ENCODE measurements at places on chromosomes 11 and 22.

DNA sequence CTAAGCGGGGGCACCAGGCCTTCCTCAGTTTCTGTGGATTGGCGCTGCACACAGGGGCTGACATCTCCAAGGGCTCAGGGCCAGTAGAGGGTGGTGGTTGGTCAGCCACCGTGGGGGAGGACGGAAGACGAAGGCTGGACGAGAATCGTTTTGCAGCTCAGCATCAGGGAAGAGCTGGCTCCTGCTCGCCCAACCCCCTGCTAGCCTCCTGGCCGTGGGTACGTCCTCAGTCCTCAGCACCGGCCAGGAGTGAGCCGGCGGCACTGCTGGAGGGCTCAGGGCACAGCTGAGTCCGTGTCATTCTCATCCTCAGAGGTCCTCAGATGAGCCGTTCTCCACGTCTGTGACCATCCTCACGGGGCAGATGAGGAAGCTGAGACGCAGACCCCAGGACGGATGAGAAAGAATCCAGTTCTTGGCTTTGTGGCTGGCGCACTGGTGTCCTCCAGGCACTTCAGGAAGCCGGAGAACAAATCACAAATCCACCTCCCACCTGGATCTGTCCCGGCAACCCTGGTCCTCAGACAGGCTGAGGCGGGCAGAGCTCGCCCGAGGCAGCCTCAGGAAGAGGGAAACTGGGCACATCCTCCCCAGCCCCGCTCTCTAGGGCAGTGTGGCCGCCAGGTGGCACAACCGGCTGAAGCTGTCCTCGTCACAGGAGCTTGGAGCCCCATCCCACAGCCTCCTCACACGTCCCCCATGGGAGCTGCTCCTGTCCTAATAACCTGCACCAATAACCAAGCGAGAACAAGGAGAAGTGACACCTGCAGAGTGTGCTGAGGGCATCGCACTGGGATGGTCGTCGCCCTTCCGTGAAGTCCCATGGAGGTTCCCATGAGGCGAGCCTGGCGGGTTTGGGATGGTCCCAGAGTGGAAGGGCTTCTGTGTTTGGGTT is 393.7 kb downstream of the BRD1 start:
- no peak for DNase-seq

DNA sequence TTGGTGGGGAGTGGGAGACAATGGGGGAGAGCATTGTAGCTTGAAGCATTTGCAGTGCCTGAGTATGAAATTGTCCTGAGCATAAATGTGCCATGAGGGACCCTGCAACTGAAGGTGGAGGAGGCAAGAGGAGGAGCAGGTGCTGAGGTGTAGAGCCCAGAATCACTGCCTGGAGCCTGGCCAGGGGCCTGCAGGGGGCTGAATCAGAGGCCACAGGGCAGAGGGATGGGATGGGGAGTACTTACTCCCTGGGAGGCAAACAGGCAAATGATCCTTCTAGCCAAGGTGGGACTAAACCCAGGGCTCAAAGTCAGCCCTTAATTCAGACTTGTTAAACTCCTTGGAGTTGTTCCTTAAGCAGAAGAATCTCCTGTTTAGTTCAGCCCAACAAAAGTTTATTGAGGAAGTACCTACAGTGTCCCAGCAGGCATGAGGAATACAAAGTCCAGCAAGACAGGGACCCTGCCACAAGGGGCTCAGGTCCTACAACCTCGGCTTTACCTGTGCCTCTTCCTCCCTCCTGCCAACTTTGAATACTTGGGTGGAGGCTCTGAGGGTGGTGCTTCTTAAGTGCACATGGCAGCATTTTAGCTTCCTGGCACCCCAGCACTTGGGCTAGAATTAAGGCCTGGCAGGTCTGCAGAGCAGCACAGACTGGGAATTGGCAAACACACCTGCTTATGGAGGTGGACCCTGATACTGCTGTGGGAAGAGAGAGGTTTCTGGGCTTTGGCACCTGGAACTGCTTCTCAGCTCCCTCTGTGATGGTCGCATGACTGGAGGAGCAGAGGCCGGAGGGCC is 20.0 kb downstream of the MICAL2 start:
- no peak for DNase-seq

DNA sequence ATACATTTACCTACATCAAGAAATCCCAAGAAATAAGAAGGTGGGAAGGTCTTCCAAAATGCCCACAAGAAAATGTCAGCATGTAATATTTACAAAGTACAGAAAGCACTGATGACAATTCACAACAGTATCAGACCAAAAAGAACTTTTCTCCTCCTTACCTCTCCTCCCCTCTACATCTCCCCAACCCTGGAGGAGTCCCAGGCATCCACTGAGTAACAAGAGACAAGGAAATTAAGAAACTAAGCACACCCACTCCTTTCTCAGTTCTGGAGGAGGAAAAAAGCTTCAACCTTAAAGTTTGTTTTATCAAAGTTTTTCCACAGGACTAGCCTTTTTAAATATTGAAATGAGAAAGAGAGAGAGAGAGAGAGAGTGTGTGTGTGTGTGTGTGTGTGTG is 2.0 kb upstream of the SERGEF start:
- no peak for DNase-seq

- DNase-seq = no peak
These were observed 3.4 kb upstream of the TMEM184B start for GRCh38 chr22:38276166-38276565.

- no peak for DNase-seq
These were observed 995.3 kb downstream of the TBC1D22A start for GRCh38 chr22:47757741-47758140.

- DNase-seq = no peak
These were observed 25.1 kb downstream of the LGR4 start for GRCh38 chr11:27447288-27448183.

DNA sequence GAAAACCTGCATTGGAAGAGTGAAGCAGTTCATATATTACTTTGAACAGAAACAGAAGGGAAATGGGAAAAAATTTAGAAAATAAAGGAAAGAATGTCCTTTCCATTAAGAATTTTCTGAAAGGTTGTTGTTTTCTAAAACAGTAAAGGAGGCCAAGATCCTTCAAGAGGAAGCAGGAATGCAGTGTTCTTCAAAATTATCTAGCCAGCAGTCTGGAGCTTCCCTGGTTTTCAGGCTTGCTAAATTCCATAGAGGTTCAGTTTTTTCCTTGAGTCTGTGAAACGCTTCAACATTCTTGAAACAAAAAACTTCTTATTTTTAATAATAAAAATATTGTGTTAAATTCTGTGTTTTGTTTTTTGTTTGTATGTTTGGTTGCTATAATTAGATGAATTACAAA is 189.0 kb upstream of the ANO3 start:
- DNase-seq = no peak

- DNase-seq = no peak
These were observed 76.0 kb downstream of the PACS1 start for GRCh38 chr11:66146074-66146473.

GRCh38 chr11:10622108-10622507 is 53.6 kb upstream of the LYVE1 start:
- DNase-seq = no peak

GRCh38 chr22:50170453-50171318 is at the start of gene PANX2:
Gene PANX2, plus strand, starts transcription at chr22:50170731. Its CDS starts 0 bp downstream, at chr22:50170731.
- DNase-seq = no peak

GRCh38 chr11:103601225-103601846 is 435.1 kb upstream of the DDI1 start:
- DNase-seq = no peak

- DNase-seq = no peak
These were observed 37.2 kb upstream of the TH start for GRCh38 chr11:2208691-2209369.

- DNase-seq = no peak
These were observed 60.5 kb upstream of the UCP3 start for GRCh38 chr11:74069146-74070046.

GRCh38 chr11:134027671-134028070 is 41.2 kb upstream of the JAM3 start:
- no peak for DNase-seq

DNA sequence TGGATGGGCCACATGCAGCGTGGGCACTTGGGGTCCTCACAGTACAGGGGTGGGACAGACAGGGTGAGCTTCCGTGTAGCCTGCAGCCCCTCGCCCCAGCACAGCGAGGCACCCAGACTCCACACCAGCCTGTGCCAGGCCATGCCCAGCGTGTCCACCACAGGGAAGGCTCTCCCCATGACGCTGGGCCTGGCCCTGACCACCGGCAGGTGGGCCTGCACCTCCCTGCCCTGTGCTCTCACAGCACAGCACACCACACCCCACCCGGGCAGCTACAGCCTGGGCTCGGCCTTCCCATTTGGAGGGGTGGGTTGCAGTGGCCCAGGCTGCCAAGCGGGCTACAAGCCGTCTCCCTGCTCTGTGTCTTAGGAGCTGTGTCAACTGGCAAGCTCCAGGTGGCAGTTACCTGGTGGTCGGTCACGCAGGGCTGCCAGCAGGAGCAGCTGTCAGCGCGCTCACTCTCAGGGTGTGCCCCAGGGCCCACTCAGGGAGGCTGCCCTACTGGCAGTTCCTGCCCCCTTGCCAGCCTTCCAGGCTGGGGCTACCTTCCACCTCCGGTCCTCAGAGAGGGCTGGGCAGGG is 4.6 kb downstream of the MOB2 start:
- no peak for DNase-seq

GRCh38 chr22:23107487-23108248 is 34.1 kb downstream of the RSPH14 start:
- no peak for DNase-seq

DNA sequence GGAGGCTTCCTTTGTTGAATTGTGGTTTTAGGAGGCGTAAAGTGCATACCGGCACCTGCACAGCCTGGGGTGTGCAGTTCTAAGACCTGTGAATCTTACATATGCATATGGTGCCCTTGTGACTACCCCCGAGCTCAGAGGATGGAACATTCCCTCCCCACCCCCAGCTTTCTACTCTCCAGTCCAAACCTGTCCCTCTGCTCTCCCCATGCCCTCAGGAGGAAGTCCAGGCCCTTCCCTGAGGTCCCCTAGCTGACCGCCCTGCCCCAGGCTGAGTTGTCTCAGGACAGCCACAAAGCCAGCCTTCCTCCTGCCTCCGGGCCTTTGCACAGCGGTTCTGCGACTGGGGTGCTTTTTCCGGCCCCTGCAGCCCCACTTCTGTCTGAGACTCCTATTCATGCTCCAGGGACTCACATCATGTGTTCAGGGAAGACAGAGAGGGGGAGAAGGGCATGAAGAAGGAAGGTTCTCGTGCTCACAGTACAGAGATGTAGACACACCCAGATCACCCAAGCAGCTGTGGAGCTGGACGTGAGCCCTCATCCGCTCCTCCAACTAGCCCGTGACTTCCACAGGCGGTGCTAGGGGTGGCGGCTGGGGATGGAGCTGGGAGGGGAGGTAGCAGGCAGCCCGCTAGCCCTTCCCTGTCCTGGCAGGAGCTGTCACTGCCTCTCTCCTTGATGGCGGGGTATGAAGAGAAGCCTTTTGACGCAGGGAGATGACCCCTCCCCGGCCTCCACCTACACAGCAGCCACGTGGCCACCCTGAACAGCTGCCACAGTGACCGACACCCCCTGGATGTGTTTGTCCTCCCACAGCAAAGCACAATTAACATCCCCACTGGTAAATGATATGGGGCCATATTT is 50.8 kb downstream of the FLRT1 start:
- DNase-seq = no peak

DNA sequence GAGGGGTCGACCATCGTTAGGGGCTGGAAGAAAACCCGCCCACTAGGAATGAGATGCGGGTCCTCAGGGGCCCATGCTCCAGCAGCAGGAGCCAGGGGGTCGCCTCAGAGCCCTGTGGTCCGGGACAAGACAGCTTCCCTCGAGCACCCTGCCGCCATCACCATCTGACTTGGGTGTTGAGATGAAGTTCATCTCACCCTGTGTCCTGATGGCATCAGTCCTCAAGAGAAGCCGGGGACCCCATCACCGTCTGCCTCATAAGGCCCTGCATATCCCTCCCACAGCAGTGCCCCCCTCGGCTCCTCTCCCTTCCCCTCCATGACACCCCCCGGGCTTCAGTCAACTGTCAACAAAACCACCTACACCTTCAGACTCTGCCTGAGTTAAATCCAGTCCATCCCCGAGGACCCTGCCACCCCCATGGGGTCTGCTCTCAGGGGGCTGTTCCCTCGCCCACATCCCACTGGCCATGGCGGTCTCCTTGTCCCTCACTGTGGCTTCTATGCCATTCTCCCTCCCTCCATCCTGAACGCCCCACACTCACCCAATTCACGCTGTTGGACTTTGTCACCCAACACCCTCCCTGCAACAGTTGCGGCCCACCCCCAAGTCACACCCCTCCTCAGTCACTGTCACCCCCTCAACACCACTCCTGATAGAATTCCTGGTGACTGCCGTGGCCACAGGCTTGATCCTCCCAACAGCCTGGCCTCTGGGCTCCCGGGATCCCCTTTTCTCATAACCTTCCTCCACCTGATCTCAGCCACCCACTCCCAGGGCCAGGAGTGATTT is 87.7 kb upstream of the RTL6 start:
- no peak for DNase-seq

GRCh38 chr22:50507421-50507990 is at the start of gene LMF2:
Gene LMF2, minus strand, starts transcription at chr22:50507702. Its CDS starts 27 bp downstream, at chr22:50507675.
- peak; percentile 90 for DNase-seq

DNA sequence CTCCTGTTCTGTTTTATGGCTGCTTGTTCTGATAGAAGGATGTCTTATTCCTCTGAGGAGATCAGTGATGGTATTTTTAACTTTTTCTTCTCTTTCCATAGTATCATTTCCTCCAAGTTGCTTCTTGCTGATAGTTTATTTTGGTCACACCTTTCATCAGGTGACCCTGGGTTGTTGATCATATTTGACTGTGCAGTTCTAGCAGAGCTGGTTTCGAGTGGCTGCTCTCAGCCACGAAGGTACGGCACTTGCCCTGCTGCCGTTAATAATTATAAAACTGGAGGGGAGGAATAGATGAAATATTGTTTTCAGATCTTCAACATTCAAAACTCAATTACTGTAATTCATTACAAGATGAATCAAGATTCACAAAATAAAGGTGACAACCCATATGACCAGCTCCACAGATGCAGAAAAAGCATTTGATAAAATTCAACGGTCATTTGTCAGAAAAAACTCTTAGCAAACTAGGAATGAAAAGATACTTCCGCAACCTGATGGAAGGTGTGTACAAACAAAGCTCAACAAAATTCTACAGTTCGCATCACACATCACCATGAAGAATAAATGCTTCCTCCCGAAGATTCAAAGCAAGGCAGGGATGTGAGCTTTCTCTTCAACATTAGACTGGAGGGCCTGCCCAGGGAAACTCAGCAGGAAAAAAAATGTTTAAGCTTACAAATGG is 59.2 kb upstream of the RTL6 start:
- DNase-seq = no peak

- no peak for DNase-seq
These were observed 4.2 kb downstream of the LHFPL7 start for GRCh38 chr22:24942301-24942700.

Measured in stimulated activated CD8-positive, alpha-beta memory T cell treated with anti-CD3 and anti-CD28 coated beads, Interleukin-2, amount 100 ng/mL, for 1 hour (primary cell).